Right lung (tissue), 10 donors: ENCODE measurements at places on chromosomes 13 and 19.

GRCh38 chr19:379796-380195, 29.2 kb downstream of the C2CD4C start:
- DNase-seq: no peak

DNA sequence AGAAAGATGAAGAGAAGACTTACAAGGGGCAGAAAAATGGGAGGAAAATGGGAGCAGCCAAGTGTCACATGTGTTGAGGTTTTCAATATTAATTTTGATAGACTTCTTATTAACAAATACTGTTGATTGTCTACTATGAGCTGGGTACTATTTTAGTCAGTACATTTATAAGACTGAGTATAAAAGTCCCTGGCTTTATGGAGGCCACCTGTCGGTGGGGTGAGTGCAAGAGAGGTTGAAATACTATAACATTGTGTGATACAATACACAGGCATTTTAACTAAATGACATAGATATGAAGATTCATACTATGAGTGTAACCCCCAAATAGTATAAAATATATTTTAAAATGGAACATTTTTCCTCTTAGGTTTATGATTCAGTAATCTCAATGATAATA, 29.9 kb downstream of the SLC10A2 start:
- no peak for DNase-seq

DNA sequence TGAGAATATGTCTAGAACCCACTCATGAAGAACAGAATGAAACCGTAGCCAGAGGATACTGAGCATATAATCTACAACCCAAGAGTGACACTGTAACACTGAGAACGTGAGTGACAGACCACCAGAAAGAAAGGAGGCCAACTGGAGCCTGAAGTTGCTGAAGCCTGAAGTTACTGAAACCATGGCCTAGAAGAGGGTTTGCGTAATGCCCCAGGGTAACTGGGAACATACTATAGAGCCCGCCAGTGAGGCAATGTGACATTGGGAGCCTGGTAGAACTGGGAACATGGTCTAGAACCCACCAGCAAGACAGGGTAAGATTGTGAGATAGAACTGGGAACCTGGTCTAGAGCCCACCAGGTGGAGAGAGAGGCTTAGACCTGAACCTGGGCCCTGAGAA, 15.5 kb upstream of the TNFSF14 start:
- no peak for DNase-seq

DNA sequence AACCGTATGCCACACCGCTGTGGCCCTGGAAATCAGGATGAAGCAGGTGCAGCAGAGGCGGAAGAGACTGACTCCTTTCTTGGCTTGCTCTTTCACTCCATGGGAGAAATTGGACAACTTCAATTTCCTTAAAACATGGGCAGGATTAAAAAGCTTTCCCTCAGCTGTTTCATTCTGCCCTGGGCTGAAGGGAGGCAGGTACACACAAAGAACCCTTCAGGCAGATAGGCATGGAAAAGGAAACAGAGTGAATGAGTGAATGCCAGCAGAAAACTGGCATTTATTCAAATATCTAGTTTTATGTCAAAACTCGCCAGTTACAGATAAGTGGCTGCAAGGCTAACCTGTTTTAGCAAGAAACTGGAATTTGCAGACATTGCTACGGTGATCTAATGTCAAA, 71.0 kb upstream of the SLC15A1 start:
- no peak for DNase-seq

GRCh38 chr13:79932556-79932955, 408.4 kb downstream of the SPRY2 start:
- no peak for DNase-seq

DNA sequence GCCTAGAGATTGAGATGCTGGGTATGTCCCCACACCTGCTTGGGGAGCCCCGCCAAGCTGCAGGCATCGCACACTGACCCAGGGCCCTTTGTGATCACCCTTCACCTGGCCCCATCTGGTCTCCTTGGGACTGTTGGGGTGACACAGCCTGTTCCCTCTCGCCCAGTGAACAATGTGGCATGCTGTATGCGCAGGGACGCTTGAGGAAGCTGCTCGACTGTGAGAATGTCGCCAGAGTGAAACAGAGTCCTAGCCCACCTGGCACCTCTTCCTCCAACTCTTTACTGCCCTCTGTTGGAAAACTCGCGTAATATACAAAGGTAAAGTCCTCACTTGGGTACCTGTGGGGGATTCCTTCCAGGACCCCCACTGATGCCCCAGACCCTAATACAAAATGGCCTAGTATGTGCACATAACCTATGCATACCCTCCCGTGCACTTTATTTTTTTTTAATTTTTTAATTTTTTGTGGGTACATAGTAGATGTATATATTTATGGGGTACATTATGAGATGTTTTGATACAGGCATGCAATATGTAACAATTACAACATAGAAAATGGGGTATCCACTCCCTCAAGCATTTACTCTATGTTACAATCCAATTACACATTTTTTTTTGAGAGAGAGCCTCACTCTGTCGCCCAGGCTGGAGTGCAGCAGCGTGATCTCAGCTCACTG, 9.0 kb downstream of the BLOC1S3 start:
- no peak for DNase-seq
